A172 (cell line): ENCODE measurements at places on chromosomes 3 and 15.

DNA sequence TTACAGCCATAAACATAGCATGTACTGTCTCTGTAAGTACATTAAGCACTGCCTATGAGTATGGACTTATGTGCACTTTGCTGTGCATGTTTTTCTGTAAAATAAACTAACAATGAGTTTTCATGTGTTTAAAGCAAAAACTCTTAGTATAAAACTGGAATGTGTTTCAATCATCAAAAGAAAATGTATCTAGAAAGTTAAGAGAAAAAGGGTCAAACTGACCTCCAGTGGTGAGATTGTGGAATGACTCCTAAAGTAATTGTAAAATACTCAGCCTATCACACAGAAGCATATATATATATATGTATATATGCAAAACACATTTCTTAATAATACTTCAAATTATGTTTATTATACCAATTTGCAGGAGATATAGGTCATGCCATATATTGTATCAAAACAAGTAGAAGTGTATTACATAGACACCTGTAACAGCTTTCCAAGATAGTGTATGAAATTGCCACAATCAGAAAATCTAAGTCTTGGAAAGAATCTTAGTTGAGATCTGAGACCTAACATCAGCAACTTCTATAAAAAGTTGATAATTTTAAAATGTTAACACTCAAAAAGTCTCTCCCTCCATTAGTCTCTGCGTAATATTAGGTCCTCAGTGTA lies 199.6 kb downstream of the FMN1 start:
- DNase-seq = peak; percentile 26

GRCh38 chr3:124281453-124282316 lies 289.8 kb upstream of the ROPN1 start:
- peak; percentile 51 for DNase-seq

DNA sequence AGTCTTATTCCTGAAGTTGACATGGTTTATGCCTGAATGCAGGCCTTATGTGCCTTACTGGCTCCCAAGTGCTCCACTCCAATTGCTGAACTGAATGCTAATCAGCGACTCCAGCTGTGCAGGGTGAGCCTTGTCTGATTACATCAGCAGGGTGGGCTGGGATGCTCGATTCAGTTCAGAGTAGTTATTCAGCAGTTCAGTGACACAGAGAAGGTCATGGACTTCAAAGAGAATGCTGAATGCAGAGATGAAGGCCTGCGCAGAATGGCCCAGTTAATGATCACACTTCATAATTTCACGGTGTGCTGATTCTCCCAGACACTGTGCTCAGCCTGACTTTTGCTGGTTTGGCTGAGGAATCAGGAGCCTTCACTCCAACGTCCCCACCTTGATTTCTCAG lies 63.6 kb downstream of the CLDN1 start:
- DNase-seq = no peak

DNA sequence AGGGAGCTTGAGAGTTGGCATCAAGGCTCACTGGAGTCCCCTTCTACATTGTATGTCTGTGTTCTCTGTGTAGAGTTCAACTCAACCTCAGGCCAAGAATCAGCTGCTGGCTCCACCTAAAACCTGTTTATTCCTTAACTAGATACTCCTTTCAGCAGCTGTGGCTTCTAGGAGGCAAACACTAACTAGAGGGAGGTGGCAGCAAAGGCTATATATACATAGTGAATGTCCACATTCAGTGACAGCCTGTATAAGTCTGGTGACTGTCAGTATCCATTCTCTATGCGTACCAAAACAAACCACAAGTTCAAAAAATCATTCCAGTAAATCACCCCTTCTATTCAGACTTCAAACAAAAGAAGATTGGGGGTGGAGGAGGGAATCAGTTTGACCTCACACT lies 184.3 kb downstream of the CDIN1 start:
- DNase-seq = no peak

DNA sequence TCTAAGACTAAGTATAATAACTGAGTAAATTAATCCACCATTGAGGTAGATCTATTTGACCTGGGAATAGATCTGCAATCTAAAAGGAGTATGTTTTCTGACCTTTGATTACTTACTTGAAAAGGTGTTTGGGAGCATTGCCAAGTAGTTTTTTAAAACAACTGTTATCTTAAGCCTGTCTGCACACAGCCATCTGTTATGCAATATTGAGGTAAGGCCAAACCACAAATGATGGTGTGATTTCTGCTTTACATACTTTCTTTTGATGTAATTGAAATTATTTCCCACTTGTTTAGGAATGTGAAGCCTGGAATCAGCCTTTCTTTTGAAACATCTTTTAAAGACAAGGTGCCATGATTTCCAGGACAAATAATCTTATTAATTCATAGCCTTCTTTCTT lies 274.0 kb downstream of the BBX start:
- DNase-seq = peak; percentile 59

DNA sequence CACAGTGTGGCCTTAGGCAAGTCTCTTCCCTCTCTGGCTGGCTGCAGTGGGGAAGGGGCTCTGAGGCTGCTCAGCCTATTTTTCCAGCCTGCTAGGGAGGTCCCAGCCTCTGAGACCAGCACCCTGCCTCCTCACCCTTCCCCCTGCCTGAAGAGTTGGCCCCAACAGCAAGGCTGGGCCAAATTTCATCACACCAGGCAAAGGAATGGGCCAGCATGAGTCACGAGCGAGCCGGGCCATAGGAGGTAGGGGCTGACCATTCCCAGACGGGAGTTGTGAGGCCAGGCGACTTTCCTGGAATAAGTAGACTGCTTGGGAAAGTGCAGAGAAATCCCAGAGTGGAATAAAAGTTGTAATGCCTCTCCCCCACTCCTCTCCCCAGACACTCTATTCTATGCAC lies 5.7 kb upstream of the FBLN2 start:
- DNase-seq = peak; percentile 91

GRCh38 chr15:57657619-57658018 lies 48.9 kb upstream of the POLR2M start:
- DNase-seq = no peak
